IMR-90 (cell line): ENCODE measurements at places on chromosomes 5 and 9. TPM values are rescaled to one million over a fixed set of nuclear protein-coding genes. Genes with fewer than 3 reads are reported as not detected.
A peak's percentile ranks its signal among the peaks of the same experiment; 100 is the strongest.

- no peak for DNase-seq
Observed at GRCh38 chr5:53006911-53007890, 18.0 kb downstream of the ITGA2 start.

DNA sequence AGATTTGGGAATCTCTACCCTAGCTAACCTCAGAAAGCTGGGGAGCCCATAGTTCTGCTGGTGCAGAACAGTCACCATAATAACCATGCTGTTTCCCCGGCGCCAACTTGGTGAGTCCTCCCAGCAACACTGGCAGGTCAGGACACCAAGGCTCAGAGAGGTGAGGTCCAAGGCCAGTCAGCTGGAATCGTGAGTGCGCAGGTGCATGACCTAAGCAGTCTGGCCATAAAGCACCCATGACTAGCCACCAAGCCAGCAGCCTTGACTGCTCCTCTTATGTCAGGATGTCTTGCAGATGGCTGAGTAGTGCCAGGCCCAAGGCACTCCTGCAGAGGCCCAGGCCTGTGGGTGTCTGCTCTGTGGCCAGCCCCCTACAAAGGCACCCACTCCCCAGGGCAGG is 2.6 kb downstream of the RNF44 start:
- DNase-seq, result no peak

DNA sequence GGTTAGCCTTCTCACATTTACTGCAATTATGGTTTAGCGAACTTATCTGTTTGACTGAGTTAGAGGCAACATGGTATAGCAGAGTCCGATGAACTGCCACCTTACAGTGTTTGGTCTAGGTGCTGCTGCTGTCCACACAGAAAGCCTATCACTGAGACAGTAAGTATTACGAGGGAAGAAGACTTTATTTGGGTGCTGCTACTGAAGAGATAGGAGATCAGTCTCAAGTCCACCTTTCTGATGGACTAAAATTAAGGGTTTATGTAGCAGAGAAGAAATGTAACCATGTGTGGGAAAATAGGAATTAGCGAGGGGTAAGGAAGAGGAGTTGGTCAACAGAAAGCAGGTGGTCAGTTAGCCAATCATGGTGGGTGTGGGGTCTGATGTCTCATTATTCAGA is 109.7 kb downstream of the ZSWIM6 start:
- DNase-seq, result no peak

Gene PCDHGA7
- total RNA-seq, result 3.3 and 3.4 TPM in 2 replicates

DNA sequence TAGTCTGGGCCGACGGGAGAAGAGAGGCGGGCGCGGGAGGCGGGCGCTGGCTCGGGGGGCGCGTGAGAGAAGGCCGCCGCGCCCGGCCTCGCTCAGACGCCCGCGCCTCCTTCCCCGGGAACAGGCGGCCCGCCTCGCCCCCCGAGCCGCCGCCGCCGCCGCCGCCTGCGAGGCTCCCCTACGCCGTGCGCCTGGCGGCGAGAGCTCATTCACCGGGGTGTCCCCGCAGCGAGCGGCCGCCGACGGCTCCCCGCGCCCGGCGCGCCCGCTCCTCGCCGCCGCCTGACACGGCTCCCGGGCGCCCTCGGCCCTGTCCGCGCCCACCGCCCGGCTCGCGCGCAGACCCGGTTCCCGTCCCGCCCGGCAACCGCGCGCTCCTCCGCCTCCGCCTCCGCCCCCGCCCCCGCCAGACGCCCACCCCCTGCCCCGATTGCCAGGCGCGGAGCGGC is at the start of gene GNAQ:
Gene GNAQ (minus strand): TSS at position 368 of the 449 bp plus-strand sequence. CDS start 576 bp downstream, outside the sequence.
- DNase-seq, result no peak

DNA sequence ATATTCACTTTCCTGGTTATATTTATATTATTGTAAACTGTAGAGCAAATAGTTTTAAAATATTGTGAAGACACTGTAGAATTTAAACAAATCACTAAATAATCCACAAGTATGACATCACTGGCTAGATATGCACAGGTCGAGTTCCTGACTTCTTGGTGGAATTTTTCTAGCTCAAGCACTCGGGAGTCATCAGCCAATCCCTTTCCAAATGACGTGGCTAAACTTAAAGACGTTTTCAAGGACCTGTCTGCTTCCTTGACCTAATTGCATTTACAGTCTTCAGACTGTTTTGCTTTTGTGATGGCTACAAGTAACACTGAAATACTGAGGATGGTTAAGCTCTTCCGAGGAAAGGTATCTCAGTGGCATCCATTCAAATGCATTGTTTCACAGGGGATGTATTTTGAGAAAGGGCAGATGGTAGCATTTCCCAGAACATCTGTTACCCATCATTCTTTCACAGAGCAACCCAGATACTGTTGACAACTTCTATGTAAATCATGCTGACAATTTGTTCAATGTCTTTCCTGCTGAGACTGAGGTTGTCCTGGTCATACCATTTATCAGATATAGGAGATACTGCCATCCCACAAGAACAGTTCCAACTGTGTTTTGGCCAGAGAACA is 262.8 kb downstream of the CDH10 start:
- DNase-seq, result no peak

DNA sequence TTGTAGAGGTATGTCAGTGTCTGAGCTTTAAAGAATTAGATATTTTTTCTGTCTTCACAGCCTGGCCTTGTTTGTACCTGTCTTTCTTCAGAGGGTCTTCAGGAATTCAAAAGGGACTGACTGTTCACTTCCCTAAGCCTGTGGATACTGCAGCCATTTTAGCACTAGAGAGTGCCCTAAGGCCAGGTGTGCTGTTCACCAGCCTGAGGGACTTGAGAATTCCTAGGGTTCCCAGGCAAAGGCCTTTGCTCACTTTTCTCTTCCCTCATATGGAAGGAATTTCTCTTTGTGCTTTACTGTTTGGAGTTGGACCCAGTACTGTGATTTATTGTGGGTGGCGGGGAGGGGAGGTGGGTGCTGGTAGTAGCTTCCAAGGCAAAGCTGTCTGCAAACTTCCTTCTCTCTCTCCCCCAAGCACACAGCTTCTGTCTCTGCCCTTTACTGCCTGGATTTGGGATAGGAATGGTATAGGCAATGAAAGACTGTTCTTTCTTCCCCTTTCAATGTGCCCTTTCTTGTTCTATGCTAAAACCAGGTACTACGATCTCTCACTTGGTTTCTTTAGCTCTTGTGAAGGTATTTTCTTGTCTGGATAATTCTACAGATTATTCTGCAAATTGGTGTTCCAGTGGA is 9.7 kb upstream of the LRRC70 start:
- DNase-seq, result no peak

DNA sequence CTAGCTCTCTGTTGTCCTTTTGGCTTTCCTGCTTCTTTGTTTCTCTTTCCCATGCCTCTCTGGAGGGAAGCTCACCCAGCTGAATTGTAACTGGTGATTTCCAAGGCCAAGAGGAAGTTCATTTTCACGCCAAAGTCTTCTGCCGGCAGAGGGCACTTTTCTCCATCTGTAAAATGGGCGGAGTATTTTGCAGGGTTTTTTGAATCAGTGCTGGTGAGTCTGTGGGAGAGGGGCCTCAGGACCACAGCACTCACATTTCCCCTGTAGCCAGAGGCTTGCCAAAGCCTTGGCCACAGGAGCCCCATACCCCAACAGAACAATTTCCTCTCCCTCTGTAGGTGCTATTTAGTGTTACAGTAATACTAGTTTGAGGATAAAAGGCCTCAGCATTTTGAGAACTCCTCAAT is 42.3 kb upstream of the MATR3 start:
- DNase-seq, result no peak

Gene ZBED3
- total RNA-seq, result 0.18 and 0.28 TPM in 2 replicates

- DNase-seq, result peak; percentile 79
Observed at GRCh38 chr5:57538341-57538955, 55.8 kb upstream of the ACTBL2 start.

Gene SARDH
- 4.7 and 5.0 TPM in 2 replicates for total RNA-seq

Gene NR6A1
- total RNA-seq, result 0.28 and 0.36 TPM in 2 replicates

Gene TAF11L10
- total RNA-seq, result not detected in 2 replicates

- DNase-seq, result no peak
Observed at GRCh38 chr5:143624465-143624864, 187.5 kb upstream of the HMHB1 start.

Gene CMBL
- 5.0 and 5.8 TPM in 2 replicates for total RNA-seq

Gene PROB1
- total RNA-seq, result under 0.01 TPM in 2 replicates

Gene BASP1
- total RNA-seq, result 39.6 and 70.5 TPM in 2 replicates

DNA sequence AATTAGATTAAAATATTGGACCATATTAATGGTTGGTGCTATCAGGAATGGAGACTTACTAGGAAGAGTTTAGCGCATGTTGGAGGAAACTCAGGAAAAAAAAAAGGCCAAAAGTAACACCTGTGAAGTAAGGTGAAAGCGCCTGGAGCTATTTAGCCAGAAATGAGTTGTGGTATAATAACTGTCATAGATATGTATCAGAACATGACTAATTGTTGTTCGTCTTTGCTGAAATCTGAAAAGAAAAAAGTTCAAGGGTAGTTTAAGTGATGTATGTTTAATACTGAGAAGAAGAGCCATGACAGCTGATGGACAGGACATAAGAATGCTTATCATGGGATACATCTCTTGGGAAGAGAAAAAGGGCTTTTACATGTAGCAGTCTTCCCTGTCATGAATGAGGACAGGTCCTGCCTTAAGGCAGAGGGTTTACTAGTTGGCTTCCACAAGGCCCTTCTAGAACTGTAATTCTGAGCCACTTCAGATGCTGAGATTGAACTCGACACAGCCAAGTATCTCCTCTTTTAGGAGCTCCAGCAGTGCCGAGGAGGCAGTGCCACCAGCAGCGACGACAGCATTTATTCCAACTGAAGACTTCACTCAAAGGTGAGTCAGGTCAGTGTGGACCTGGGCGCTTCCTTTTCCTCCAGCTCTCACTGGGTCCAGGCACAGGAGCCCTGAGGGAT is 940 bp upstream of the CAMK4 start:
- DNase-seq, result no peak

Gene CDH12
- total RNA-seq, result not detected in 2 replicates

Gene FOXD4L5
- total RNA-seq, result under 0.01 TPM in 1 of 2 replicates, not detected in the other

DNA sequence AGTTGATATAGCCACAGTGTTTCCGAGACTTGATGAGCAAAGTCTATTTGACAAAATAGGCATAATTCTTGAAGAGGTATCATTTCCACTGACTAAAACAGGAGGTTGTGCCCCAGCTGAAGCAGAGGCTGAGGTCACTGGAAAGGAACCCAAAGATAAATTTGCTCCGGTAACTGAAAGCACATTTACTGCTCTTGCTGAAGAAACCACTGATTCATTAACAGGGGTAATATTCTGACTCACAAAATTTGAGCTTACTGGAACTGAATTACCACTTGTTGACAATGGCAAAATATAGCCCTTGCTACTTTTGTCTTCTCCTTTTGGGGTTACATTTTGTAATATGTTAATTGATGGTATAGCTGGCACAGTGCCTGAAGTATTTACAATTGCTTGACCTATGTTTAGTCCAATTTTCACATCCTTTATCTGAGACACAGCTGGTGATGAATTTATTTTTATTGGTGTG is 30.2 kb downstream of the MLANA start:
- peak; percentile 38 for DNase-seq

GRCh38 chr5:89613222-89613956 is 730.4 kb upstream of the MEF2C start:
- no peak for DNase-seq

GRCh38 chr9:88852794-88853193 is 138.5 kb upstream of the S1PR3 start:
- DNase-seq, result peak; percentile 95

GRCh38 chr9:113465599-113466140 is 2.1 kb downstream of the RGS3 start:
- DNase-seq, result no peak

- no peak for DNase-seq
Observed at GRCh38 chr9:130845254-130845653, 10.2 kb downstream of the ABL1 start.

DNA sequence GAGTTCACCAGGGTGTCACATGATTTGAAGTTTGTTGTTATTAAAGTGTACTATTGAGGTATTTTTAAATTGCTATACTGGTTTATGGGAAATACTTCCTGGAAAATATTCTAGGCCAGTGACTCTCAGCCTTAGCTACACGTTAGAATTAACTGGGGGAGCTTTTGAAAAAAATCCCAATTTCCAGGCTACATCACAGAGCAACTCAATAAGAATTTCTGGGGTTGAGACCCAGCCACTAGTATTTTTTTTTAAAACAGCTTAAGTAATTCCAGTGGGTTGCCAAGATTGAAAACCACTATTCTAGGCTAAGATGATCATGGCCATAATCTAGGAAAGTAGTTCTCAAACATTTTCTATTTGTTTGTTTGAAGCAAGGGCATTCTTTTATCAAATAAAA is 142.9 kb upstream of the GRIA1 start:
- DNase-seq, result no peak

Gene PTPN3
- total RNA-seq, result 0.72 and 0.83 TPM in 2 replicates
